ENCODE measurements at places on chromosomes 12 and 14.
A peak's percentile ranks its signal among the peaks of the same experiment; 100 is the strongest.

DNA sequence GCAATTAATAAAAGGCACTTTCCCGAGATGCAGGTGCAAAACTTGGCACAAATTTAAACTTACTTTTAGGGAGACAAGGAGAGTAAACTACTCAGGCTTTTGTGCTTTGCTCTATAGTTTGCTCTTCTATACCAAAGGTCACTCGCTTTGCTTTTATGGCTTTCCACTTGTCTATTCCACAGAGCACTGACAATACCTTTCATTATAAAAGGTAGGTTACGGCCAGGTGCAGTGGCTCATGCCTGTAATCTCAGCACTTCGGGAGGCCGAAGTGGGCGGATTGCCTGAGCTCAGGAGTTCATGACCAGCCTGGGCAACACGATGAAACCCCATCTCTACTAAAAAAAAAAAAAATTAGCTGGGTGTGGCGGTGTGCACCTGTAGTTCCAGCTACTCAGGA, 32.9 kb downstream of the ALKBH1 start:
- H3K27me3 ChIP-seq: no peaks in the 10 kb centered on the region
- no peak for DNase-seq
- peaks cover 31% of the 10 kb centered on the region for H3K36me3 ChIP-seq
- no peak overlapping the region for H3K27ac ChIP-seq

GRCh38 chr12:49518914-49519573, 19.8 kb upstream of the KCNH3 start:
- peaks cover 59% of the 10 kb centered on the region for H3K36me3 ChIP-seq
- no peak overlapping the region for H3K4me3 ChIP-seq
- no peak for DNase-seq
- peak overlapping the region; percentile 53 for H3K27ac ChIP-seq
- H3K27me3 ChIP-seq: no peaks in the 10 kb centered on the region
- H3K4me1 ChIP-seq: no peaks in the 10 kb centered on the region

GRCh38 chr12:4287325-4288211, 14.0 kb downstream of the CCND2 start:
- H3K27ac ChIP-seq: no peak overlapping the region
- DNase-seq: no peak
- peaks cover 98% of the 10 kb centered on the region for H3K27me3 ChIP-seq
- no peaks in the 10 kb centered on the region for H3K36me3 ChIP-seq
- no peaks in the 10 kb centered on the region for H3K4me1 ChIP-seq

DNA sequence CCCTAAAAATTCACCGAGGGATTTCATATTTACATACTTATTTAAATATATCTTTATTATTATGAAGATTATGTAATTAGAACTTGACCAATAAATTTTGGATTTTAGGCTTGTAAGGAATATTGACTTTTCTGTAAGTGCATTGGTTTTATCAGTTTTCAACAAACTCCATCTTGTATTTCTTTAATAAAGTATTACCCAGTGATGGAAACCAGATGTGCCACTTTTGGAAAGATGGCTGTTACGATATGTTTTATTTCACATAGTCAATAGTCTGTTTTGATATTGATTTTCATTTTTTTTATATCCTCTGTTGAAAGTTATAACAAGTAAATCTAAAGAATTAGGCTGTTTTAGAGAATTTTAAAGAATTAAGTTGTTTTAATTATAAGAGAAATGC, 1.8 kb downstream of the MON2 start:
- no peak for DNase-seq
- H3K4me1 ChIP-seq: no peaks in the 10 kb centered on the region
- H3K27me3 ChIP-seq: no peaks in the 10 kb centered on the region
- H3K4me3 ChIP-seq: peak overlapping the region; percentile 96
- H3K36me3 ChIP-seq: peaks cover 7% of the 10 kb centered on the region

- H3K36me3 ChIP-seq: no peaks in the 10 kb centered on the region
- DNase-seq: no peak
- no peak overlapping the region for H3K27ac ChIP-seq
- H3K4me1 ChIP-seq: no peaks in the 10 kb centered on the region
- H3K4me3 ChIP-seq: no peak overlapping the region
Measured at GRCh38 chr14:68864361-68864750, 71.5 kb upstream of the ZFP36L1 start.

GRCh38 chr14:93714605-93715004, 73.7 kb downstream of the PRIMA1 start:
- H3K27ac ChIP-seq: no peak overlapping the region
- H3K27me3 ChIP-seq: no peaks in the 10 kb centered on the region
- no peak for DNase-seq
- peaks cover 9% of the 10 kb centered on the region for H3K4me1 ChIP-seq
- no peak overlapping the region for H3K4me3 ChIP-seq

GRCh38 chr14:91125271-91125660, 11.4 kb downstream of the DGLUCY start:
- no peaks in the 10 kb centered on the region for H3K4me1 ChIP-seq
- H3K27ac ChIP-seq: no peak overlapping the region
- no peaks in the 10 kb centered on the region for H3K27me3 ChIP-seq
- H3K4me3 ChIP-seq: no peak overlapping the region
- DNase-seq: no peak
- no peaks in the 10 kb centered on the region for H3K36me3 ChIP-seq

DNA sequence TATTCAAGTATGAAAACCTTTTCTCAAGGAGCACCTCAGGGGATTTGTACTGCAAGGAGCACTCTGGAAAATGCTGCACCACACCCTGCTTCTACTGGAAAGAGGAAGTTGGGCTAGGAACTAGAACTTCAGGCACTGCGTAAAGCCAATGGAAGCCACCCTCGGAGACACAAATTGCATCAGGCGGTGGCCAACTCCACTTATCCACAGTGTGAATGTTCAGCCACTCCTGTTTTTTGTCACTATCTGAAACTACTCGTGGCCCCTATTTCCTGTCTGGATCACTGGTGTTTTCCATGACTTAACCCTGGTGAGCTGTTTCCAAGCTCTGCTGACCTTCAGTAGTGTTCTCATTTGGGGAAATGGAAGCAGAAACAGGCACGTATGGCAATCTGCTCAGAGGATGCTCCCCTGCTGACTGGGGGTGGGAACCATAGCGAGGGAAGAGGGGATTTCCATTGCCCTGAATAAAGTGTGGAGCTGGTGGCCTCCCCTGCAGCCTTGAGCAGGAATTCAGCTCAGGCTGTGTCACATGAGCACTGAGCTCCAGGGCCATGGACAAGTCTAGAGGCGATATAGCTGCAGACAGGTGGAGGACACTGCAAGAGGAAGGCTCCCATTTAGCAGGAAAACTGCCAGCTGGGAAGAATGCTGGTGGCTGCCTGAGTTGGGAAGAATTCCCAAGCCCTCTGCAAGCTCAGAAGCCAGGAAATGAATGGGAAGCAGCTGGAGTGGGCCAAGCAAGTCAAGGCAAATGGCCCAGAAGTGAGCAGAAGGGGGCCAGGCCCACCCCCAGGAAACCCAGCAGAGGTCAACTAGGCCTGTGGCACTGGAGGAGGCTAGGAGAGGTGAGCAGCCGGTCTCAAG, 50.5 kb upstream of the RAP1B start:
- DNase-seq: no peak
- H3K4me1 ChIP-seq: peaks cover 3% of the 10 kb centered on the region
- no peaks in the 10 kb centered on the region for H3K27me3 ChIP-seq
- H3K36me3 ChIP-seq: no peaks in the 10 kb centered on the region
